Stimulated activated CD4-positive, alpha-beta T cell treated with anti-CD3 and anti-CD28 coated beads, Interleukin-4, amount 100 ng/mL, for 4 hours (primary cell): ENCODE measurements at places on chromosomes 16 and 17.
A peak's percentile ranks its signal among the peaks of the same experiment; 100 is the strongest.

GRCh38 chr16:51939378-51939871 is 607.5 kb downstream of the TOX3 start:
- DNase-seq, result no peak

DNA sequence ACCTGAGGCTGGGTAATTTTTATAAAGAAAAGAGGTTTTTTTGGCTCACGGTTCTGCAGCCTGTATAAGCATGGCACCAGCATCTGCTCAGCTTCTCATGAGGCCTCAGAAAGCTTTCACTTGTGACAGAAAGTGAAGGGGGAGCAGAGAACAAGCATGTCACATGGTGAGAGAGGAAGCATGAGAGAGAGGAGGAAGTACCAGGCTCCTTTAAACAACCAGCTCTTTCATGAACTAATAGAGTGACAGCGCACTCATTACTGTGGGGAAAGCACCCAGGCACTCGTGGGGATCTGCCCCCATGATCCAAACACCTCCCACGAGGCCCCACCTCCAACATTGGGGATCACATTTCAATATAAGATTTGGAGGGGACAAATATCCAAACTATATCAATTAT is 86.8 kb downstream of the USP32 start:
- peak; percentile 5 for DNase-seq

GRCh38 chr16:82848013-82848412 is 221.2 kb downstream of the CDH13 start:
- no peak for DNase-seq

- no peak for DNase-seq
These were observed 107.9 kb upstream of the ZNF469 start for GRCh38 chr16:88274847-88275246.

- DNase-seq, result no peak
These were observed 97.7 kb downstream of the CBLN1 start for GRCh38 chr16:49183911-49184310.

- DNase-seq, result no peak
These were observed 28.4 kb downstream of the MYH3 start for GRCh38 chr17:10628756-10629155.

- DNase-seq, result no peak
These were observed 79.6 kb upstream of the TEKT1 start for GRCh38 chr17:6910987-6911603.

- no peak for DNase-seq
These were observed 614.6 kb downstream of the TOX3 start for GRCh38 chr16:51932317-51932716.

- no peak for DNase-seq
These were observed 24.4 kb upstream of the ERN1 start for GRCh38 chr17:64154313-64154695.

DNA sequence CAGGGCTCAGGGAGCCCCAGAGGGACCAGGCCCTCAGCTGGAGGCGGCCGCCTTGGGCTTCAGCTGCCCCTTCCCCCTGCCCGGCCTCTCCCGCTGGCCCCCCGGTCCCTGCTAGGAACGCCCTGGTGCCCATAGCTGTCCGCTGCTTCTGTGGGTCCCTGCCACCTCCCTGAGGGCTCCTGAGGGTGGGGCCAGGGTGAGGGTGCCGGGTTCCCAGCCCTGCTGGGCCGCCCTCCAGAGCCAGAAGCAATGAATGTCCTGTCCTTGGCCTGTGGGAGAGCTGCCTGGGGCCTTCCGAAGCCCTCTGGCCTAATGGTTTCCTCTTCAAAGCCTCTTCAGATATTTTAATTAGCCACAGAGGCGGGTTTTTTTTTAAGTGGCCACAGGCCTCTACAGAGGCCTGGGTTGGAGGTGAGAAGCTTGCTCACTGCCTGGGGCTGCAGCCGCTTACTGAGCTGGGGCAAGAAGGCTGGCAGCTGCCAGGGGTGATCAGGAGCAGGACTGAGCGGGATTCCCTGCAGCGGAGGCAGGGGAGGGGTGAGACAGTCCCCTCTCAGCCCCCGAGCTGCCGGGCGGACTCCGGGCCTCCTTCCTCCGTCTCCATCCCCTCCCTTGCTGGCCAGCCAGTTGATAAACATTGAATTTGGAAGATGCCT is 9.9 kb downstream of the CENPX start:
- no peak for DNase-seq

- no peak for DNase-seq
These were observed 6.2 kb downstream of the VAT1L start for GRCh38 chr16:77794586-77794985.

DNA sequence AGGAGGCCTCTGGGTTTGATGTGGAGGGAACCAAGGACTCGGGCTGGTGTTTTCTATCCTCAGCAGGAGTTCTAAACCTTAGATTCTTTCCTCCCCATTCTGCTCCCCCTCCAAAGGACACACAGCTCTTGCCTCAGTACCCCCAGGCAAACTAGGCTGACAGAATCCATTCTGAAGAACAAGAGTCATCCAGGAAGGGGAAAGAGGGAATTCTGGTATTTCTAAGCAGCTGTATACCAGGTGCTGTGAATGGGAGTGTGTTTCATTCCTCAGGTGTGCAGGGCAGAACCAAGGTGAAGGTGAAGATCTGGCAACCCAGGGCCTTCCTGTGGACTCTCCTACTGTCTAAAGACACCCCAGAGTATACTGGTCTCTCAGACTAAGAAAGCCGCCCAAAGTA is 4.1 kb downstream of the INPP5K start:
- no peak for DNase-seq

DNA sequence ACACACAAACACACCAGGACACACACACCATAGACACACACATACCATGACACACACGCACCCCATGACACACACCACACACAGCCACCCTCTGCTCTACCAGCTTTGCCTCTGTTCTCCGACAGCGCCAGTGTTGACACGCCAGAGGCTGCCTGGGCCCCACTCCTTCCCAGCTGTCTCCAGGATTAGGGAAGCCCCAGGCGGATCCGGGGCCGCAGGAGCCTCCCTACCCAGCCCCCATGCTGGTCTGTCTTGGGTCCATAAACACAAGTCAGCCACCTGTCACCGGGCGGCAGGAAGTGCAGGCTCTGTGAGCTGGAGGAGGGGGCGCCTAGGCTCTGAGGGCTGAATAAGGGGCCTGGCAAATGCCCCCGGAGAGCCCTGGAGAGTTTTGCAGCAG is 10.5 kb downstream of the TBC1D16 start:
- DNase-seq, result no peak

DNA sequence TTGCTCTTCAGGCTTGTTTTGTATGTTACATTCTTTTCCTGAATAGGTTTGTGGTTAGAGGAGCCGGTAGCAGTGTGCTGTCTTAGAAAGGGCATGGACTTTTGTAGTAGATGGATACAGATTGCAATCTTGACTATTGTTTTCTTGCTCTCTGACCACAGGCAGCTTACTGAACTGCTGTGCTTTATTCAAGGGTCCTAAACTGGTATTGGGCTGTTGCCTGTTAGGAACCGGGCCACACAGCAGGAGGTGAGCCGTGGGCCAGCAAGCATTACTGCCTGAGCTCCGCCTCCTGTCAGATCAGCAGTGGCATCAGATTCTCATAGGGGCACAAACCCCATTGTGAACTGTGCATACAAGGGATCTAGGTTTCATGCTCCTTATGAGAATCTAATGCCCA is 373.9 kb downstream of the CPPED1 start:
- DNase-seq, result no peak

DNA sequence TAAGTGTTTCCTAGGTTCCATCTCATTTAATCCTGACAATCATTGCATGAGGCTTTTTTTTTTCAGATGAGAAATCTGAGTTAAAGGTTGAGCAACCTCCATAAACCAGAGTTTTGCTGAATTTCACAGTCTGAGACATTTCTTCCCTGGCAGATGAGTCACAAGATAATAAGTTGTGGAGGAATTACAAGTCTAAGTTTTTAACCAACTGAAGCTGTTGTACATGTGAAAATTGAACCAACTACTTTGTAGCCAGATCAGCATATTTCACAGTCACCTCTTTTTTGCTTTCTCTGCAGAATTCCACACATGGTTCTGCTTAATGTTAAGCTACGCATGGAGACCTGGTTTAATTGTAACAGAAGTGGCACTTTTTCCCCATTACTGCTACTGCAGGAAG is 765.6 kb downstream of the CDH11 start:
- no peak for DNase-seq

DNA sequence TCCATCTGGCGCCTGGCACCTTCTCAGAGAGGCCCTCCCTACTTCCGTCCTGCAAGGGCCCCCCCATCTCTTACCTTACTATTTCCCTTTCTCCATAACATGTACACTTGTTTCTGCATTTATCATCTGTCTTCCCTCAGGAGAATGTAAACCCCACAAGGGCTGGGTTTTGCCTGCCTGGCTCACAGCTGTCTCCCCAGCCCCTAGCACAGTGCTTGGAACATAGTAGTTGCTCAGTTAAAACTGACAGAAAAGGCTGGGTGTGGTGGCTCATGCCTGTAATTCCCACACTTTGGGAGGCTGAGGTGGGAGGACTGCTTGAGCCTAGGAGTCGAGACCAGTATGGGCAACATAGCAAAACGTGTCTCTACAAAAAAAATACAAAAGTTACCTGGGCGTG is 5.7 kb upstream of the SNN start:
- DNase-seq, result no peak

GRCh38 chr16:4016658-4017057 is 99.6 kb downstream of the ADCY9 start:
- DNase-seq, result no peak

DNA sequence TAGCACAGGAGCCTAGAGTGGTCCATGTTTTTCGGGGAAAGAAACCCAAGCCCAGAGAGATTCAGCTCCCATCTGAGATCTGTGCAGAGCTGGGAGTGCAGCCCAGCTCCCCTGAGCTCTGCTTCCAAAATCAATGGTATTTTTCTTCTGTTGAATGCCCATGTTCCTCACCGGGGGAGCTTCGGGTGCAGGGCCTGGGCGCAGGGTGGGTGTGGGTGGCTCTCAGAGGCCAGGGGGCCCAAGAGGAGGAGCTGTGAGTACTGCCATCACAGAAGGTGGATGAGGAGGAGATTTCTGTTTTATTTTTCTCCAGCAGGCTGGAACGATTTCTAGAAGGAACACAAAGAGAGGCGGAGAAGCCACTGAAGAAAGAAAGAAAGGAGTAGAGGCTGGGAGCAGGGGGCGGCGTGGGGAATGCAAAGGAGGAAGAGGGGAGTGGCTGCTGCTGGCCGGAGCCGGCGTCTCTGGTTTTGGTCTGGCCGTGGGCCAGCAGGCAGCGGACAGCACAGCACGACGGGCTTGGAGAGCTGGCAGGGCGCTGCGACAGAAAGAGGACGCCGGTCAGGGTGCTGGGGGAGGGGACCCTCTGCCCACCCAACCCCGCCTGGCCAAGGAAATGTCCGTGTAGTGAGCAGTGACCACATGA is 76.2 kb upstream of the KSR1 start:
- DNase-seq, result no peak

DNA sequence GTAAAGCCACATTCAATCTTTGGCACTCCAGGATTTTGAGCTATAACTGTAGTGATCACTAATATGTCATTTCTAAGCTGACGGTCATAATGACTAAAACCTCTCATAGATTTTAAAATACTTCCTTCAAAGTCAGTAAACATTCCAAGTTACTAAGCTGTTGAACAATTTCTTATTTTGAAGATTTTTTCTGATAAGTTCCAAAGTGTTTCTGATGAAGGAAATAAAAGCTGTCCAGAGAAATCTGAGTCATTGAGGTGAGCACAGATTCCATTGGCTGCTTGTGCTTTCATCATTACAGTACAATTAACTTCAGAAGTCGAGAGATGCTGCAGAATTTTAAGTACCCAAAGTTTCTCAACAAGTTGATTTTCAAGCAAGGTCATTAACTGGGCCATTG is 23.9 kb downstream of the NLRC5 start:
- DNase-seq, result no peak

DNA sequence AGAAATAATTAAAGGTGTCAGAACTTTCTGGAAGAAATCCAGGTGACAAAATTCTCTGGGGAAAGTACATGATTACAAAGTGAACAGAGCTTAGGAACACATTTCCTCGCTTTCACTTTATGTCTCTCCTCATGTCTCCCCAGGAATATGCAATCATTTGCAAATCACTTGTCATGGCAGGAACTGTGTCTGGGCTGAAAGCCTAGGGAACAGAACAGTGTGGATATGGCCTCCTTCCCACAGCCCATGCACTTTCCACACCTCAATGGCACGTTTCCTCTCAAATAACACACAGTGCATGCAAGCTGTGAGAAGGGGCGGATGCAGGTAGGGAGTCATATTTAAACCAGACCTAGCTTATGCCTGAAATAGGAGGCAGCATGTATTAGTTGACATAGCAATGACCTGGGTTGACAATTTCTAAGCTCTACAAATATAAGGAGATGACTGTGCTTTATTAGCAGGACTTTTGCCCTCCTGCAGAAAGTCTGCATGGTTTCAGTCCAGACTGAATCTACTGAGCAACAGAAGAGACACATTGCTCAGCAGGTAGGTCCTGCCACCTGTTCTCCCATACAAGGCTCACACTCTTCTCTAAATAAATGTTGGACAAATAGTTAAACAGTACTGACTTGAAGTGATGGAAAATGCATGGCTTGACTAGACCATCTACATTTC is 236.0 kb upstream of the ELAC2 start:
- DNase-seq, result no peak

DNA sequence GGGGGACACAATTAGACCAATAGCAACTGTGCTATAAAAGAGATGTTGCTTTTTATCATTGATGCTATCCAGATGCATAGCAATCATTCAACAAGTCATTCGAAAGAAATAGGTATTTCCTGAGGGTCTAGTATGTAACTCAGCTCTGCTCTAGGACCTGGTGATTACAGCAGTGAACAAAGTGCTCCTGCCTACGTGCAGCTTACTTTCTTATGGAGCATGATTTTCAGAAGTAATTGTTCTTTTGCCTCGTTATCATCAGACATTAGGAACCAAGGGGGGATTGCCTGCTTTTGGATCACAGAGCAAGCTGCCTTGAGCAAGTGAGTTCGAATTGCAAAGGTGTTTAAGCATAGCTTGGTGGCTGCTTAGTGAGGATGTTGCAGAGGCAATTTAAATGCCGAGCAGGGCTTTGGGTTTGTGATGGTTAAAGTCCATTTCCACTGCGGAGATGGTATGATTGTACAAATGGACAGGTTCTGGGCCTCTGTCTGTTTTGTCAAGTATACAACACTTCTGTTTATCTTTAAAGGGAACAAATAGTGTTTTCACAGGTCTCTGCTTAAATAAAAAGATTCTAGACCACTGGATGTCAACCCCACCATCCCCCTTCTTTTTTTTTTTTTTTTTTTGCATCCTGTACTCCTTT is 41.5 kb downstream of the WWOX start:
- no peak for DNase-seq
